CD4-positive, alpha-beta T cell treated with Interleukin-6 at 100 ng/mL for 8 hours (primary cell): ENCODE measurements at places on chromosomes 12 and 14.

- no peak for DNase-seq
Observed at GRCh38 chr12:9751204-9752144, 9.2 kb downstream of the CD69 start.

DNA sequence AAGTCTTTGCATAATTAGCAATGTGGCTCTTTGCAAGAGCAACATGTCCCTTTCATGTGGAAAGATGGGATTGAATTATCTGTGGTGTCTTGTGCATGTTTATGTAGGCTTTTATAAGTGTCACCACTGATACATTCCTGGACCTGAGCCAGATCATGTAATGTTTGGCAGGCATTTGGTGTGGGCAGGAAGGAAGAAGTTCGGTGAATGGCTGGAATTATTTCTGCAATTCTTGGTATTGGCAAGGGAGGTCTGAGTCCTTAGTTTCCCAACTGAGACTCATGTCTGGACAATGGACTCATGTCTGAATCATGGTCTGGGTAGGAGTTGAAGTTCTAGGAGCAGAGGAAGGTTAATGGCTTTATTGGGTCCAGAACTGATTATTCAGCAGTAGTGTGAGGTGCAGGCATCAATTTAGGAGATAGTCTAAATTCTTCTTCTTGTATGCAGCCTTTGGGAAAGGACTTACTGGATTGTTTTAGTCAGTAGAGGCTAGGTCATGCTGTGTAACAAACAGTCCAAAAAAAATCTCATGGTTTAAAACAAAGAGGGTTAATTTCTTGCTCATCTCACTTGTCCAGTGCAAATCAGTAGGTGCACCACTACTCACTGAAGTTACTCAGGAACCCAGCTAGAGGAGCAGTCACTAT, 186.5 kb upstream of the LHX5 start:
- no peak for DNase-seq

GRCh38 chr12:124569375-124570148, 2.1 kb upstream of the NCOR2 start:
- no peak for DNase-seq

- DNase-seq: no peak
Observed at GRCh38 chr12:46206471-46206870, 62.4 kb downstream of the SLC38A1 start.

GRCh38 chr12:89960607-89961394, 252.2 kb upstream of the ATP2B1 start:
- DNase-seq: no peak

- no peak for DNase-seq
Observed at GRCh38 chr12:3680919-3681594, 71.9 kb downstream of the CRACR2A start.

DNA sequence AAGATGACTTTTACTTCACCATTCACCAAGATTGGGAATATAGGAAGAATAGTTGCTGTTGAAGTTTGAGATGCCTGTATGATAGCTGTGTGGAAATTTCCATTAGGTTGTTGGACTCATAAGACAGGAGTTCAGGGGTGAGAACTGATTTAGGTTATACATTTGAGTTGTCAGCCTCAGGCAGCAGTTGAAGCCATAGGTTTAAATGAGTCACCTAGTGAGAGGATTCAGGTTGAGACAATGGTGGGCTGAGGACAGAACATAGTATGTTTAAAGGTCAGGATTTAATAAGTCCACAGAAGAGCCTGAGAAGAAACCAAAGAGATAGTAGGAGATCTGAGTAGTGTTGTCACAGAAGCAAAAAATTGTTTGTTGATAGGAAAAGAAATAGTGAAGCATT, 63.6 kb upstream of the MON2 start:
- no peak for DNase-seq

GRCh38 chr14:22997676-22998323, 12.1 kb downstream of the C14orf93 start:
- no peak for DNase-seq
